Ascending aorta (tissue), 2 donors: ENCODE measurements at places on chromosomes 7 and 10.

- no peak for DNase-seq
These were observed 246.2 kb upstream of the PPP2R2D start for GRCh38 chr10:131654471-131655087.

- DNase-seq: peak; percentile 15
These were observed 143.0 kb upstream of the TCF7L2 start for GRCh38 chr10:112807013-112807412.

GRCh38 chr10:113381981-113382509 is 170.8 kb upstream of the HABP2 start:
- DNase-seq: no peak

DNA sequence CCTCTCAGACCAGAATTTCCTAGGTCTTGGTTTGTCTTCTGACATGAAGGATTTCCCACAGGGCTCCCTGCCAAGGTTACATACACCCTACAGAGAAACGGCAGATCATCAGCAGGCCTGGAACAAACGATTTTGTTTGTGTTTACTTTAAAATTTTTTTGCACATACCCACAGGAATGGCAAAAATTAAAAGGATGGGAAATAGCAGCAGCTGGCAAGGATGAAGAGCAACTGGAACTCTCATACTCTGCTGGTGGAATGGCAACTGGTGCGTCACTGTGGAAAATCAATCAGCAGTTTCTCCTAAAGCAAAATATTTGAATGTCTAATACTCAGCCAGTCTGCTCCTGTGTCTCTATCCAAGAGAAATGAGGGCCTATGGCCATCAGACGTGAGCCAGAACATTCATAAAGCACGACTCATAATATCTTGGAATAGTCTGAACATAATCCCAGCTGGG is 6.5 kb downstream of the BAIAP2L1 start:
- no peak for DNase-seq

- DNase-seq: no peak
These were observed 185.2 kb downstream of the SLC25A13 start for GRCh38 chr7:96136600-96137239.

GRCh38 chr7:104903044-104903443 is 111.0 kb upstream of the KMT2E start:
- no peak for DNase-seq

DNA sequence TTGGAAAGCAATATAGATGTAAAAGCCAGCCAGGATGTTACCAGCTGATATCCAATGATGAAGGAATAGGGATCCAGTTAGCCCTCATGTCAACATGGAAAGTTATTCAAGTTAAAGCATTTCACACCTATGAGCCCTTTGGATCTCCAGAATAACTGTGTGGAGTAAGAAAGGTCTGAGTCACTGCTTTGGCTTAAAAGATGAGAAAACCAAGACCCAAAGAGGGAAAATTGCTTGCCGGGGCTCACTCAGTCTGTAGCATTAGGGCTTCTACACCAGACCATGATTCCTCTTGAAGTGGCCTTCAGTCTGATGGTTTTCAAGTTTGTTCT is 12.6 kb downstream of the LSM5 start:
- no peak for DNase-seq

GRCh38 chr7:133344275-133344674 is 91.4 kb downstream of the EXOC4 start:
- no peak for DNase-seq

- DNase-seq: peak; percentile 81
These were observed 22.2 kb upstream of the SRGN start for GRCh38 chr10:69065406-69066361.

DNA sequence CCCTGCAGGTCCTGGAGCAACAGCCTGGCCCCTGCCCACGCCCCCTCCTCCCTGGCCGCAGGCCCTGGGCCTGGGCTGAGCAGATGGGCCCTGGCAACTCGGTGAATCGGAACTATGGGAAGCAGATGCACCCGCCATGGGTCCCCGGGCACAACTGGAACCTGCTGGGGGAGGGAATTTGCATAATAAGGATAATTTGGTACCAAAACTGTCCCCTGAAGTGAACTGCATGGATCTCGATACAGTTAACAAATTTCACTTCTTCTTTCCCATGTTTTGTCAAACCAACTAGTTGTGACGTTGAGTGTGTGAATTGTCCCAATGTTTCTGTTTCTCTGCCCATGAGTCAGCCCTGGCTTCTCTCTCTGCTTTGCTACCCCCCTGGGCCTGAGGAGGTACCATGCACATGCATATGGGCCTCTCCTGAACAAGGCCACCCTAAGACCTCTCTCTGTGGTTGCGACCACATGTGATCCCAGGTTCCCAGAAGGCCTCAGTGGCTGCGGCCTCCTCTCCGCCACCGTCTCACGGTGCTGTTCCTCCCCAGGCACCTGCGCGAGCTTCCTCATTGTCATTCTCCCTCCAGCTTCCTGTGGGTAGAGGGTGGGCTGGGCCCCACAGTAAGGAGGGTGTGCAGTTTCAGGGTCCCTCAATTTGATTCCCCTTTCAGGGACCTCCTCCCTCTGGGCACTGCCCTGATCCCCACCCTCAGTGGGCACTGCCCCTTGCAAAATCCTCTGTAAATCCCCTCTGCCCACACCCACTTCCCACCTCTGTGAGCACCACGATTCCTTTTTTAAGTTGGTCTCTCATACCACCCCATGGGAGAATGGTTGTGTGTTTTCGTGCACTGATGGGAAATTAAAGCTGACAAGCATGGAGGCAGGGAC is 40.0 kb downstream of the FIGNL1 start:
- DNase-seq: no peak

GRCh38 chr7:12709726-12710502 is 22.5 kb downstream of the ARL4A start:
- no peak for DNase-seq

GRCh38 chr7:79377097-79377496 is 76.4 kb downstream of the MAGI2 start:
- no peak for DNase-seq

DNA sequence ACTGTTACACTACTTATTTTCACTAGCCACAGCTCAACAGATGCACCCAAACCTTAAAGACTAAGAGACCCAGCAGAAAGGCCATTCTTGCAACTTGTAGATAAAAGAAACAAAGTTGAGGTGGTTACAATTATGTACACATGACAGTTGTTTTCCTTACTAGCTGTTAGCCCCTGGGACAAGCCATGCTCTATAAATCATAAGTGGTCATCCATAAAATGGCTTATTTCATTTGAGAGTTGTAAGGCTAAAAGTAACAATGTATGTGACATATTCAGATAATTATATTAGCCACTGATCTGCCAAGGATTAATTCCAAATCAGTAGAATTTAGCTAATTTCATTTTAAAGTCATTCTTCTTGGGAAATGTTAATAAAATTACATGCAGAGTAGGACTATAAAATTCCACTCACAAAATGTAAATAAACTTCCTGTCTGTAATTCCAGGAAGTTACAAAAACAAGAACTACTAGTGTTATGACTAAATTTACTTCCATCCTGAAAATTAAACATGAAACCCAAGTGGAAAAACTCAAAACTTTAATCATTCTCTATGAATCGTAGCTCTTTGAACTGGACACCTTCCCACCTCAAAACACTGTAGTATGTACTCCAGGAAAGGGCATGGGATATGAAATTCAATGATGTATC is 13.3 kb downstream of the SLC37A3 start:
- no peak for DNase-seq

DNA sequence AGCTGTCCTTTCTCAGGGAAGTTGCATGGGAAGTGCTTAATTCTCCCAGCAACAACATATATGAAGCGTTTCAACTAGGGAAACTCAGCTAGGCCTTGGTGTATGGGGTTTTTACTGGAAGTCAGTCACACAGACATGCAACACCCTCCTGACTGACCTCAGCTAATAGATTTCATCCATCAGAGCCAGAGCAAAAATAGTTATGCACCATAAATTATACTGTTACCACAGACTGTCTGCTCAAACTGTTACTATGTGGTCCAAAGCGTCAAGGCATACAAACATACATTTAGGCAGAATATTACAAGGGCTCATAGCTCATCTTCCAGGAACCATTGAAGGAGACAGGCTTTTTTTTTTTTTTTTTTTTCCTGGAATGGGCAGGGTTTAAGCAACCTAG is 417.9 kb downstream of the ANKRD7 start:
- DNase-seq: no peak

DNA sequence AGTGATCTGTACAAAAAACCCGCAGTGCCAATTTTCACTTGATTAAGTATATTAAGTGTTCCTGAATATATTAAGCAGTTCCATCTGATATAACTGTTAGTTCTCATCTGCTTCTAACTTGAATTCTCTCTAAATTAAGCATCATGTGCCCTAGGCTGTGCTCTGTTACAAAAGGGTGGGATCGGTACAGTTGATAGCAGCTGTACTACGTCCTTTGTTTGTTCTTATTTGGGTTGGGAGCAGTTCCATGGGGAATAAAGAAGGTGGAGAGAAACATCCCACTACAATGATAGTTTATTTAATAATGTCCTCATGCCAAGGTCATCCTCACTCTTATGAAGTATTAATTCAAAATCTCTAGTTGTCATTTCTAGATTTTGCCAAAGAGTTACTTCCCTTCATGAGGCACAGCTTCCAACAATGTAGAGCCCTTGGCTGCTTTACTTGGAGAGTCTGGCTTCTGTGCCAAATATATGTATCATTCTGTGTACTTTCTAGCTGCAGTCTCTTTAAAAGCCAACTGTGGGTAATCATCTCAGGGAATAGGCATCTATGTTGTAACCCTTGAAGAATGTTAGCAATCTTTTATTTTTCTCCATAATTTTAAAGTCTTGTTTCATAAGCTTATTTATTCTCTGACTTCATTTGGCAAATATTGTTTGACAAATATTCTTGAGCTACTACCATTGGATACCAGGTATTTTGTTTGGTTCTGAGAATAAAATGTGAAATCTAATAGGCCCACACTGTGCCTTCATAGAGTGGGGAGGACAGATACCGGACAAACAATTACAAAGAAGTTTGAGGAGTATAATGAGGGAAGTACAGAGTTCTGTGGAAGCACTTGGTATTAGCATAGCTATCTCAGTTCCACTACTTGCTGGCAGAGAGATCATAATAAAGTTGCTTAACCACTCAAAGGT is 22.4 kb upstream of the AHR start:
- peak; percentile 70 for DNase-seq

GRCh38 chr10:99917963-99918825 is 91.6 kb downstream of the DNMBP start:
- no peak for DNase-seq

GRCh38 chr10:56296618-56297017 is 64.4 kb downstream of the ZWINT start:
- no peak for DNase-seq

DNA sequence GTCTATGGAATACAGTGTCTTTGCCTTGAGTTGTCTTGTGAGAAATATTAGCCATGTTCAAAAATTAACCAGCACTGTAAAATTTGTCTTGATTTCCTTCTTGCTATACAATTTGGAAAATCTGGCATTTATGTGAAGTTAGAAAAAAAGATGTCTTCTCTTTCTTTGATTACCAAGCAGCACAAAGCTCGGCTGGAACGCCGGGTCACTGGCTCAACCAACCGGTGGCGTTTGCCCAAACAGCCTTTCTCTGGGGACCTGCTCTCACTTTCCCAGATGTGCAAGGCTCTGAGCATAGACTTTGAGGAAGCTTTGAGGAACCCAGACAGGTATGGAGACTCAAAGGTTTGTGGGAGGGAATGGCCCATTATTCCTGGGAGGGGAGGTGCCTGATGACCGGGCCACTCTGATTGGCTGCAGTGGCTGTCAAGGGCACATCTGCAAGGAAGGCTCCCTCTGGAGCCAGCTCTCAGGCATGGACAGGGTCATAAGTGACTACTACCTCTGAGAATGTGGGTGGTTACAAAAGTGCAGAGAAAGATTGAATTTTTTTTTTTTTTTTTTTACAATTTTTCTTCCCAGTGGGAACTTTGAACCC is 5.6 kb downstream of the BTBD16 start:
- DNase-seq: no peak

GRCh38 chr7:87497482-87497881 is 22.0 kb upstream of the ABCB4 start:
- DNase-seq: no peak
